Left renal cortex interstitium (tissue), 4 donors: ENCODE measurements at places on chromosomes 13 and 19. TPM values are rescaled to one million over a fixed set of nuclear protein-coding genes. Genes with fewer than 3 reads are reported as not detected.

GRCh38 chr19:4103080-4103433 is 20.9 kb downstream of the MAP2K2 start:
- no peak for DNase-seq

- no peak for DNase-seq
These were observed 89.3 kb downstream of the SPACA7 start for GRCh38 chr13:112465251-112466131.

DNA sequence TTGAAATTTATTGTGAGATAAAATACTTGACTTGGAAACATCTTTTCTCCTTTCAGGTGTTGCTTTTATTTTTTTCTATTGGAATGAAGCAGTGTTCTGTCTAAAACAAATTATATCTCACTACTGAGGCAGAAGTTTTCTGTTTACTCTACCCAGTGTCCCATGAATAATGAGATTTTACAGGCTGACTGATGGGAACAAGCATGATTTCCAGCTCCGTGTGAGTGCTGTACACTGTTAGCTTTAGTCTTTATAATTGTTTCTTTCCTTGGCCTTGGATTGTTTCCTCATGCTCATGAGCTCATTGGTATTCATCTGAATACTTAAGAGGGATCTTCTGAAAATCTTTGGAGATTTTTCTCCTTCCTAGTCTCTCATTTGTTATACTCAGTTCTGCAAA is 2049.5 kb upstream of the PRR20A start:
- DNase-seq, result no peak

PODNL1 gene
- polyA plus RNA-seq, result 1.2 TPM

DNA sequence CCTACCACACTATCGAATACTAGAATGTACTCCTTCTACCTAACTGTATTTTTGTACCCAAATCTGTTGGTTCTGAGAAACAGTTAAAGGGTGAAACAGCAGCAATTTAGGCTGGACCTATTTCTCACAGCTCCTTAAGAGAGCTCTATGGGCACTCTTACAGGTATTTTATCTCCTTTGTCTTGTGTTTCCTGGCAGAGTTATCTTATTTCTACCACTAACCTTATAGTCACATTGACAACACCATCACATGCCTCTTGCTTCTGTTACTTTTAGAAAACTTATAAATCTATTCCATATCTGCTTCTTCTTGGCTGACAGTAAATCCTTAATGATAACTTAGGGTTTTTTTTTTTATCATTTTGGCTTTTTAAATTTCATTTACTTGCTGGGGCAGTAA is 130.7 kb downstream of the MYO16 start:
- DNase-seq, result no peak

SERP2 gene
- polyA plus RNA-seq, result 13.1 TPM

GRCh38 chr13:85509512-85509911 is 289.7 kb downstream of the SLITRK6 start:
- no peak for DNase-seq
